ENCODE measurements at places on chromosomes 3 and 15. TPM values are rescaled to one million over a fixed set of nuclear protein-coding genes. Genes with fewer than 3 reads are reported as not detected.

DNA sequence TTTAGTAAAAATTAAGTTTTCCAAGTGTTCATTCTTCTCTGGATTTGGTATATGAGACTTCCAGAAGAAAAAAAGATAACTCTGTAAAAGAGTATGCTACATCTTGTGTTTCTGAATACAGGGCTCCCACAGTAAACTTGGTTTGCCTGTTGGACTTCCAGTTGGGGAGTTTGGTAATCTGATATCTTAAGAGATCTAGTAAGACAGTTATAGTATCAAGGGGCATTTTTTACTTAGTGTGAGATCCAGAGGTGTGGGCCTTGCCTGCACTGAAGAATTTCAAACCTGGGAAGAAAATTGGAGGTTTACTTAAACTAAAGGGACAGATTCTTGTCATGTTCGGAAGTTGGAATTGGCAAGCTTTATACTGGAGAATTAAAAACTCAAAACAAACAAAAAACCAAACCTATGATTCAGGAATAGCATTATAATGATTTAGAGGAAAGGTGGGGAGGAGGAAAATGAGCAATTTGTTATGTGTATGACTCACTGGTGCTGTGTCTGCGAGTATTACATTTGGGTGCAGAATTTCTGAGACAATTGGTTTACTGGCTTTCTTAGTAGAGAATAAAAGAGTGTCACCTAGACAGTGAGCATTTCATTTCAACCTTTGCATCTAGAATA, 58.9 kb upstream of the ULK4 start:
- no peak overlapping the region for H3K27ac ChIP-seq
- no peaks in the 10 kb centered on the region for H3K27me3 ChIP-seq
- H3K4me3 ChIP-seq, result no peak overlapping the region
- no peak for DNase-seq

GRCh38 chr3:50371133-50371685, 11.9 kb upstream of the TMEM115 start:
- no peak overlapping the region for H3K4me3 ChIP-seq
- DNase-seq, result no peak
- H3K27me3 ChIP-seq, result no peaks in the 10 kb centered on the region
- H3K4me1 ChIP-seq, result no peaks in the 10 kb centered on the region

DNA sequence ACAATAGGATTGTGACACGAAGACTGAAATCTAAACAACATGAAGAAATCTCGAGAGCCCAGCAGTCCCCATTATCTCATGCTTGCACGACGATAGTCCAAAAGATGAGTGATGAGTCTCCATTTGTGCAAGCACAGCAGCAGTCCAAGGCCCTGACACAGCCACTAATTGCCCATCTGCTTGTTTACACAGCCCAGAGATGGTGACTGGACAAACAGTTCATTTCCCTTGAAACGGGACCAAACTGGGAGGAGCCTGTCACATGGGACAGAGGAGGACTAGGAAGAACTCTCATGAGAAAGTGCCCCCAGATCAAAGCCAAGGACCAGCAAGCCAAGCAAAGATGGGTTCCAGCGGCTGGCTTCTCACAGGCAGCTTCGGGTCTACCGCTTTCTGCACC, 121.0 kb downstream of the GREM1 start:
- H3K27me3 ChIP-seq, result peaks cover 7% of the 10 kb centered on the region
- H3K4me1 ChIP-seq, result no peaks in the 10 kb centered on the region
- no peak overlapping the region for H3K4me3 ChIP-seq
- H3K27ac ChIP-seq, result no peak overlapping the region
- no peaks in the 10 kb centered on the region for H3K36me3 ChIP-seq

GRCh38 chr15:73996267-73996666, 1.8 kb downstream of the PML start:
- H3K4me3 ChIP-seq, result peak overlapping the region; percentile 89
- peaks cover 55% of the 10 kb centered on the region for H3K36me3 ChIP-seq
- no peaks in the 10 kb centered on the region for H3K27me3 ChIP-seq
- no peak for DNase-seq
- peak overlapping the region; percentile 90 for H3K27ac ChIP-seq
- peaks cover 68% of the 10 kb centered on the region for H3K4me1 ChIP-seq

DNA sequence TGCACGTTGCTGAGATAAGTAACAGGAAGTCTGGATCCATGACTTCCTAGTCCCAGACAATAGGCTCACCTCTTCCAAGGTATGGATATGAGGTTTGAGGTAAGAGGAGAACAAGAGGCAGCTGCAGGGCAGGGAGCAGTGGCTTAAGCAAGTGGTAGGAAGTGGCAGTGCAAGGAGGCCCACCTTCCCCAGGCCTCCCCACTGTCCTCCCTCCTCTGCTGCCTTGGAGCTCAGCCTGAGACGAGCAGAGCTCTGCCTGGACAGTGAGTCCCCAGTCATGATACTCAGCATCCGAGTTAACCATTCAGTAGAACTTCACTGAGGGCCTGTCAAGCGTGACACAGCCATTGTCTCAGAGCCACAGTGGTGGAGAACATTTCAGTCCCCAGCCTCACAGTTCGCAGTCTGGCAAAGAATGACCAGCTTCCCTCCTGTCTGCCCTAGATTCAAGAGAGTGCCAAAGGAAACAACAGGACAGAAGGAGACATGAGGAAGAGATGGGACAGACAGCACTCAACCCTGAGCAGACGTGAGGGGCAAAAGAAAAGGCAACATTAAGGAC, 41.4 kb upstream of the BOC start:
- no peak overlapping the region for H3K27ac ChIP-seq
- H3K36me3 ChIP-seq, result no peaks in the 10 kb centered on the region
- DNase-seq, result no peak
- H3K4me3 ChIP-seq, result no peak overlapping the region
- no peaks in the 10 kb centered on the region for H3K4me1 ChIP-seq

DNA sequence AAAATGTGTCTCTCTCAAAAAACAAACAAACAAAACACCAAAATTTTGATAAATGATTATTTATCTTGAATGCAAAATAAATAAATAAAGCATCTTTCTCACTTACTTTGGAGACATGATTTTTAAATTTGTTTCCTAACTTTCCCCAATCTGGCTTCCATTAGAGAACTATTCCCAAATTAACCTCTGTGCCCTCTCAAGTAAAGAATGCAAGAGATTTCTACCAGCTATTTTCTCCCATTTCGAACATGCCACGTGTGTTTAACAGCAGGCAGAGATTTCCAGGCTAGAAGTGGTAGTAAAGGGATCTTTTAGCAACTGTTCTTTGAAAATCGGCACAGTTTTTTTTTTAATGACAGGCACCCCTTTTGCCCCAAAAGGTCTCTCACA, 269.1 kb downstream of the SHQ1 start:
- no peak for DNase-seq
- no peaks in the 10 kb centered on the region for H3K4me1 ChIP-seq
- H3K27me3 ChIP-seq, result no peaks in the 10 kb centered on the region
- H3K27ac ChIP-seq, result no peak overlapping the region
- H3K36me3 ChIP-seq, result no peaks in the 10 kb centered on the region
- H3K4me3 ChIP-seq, result no peak overlapping the region

DNA sequence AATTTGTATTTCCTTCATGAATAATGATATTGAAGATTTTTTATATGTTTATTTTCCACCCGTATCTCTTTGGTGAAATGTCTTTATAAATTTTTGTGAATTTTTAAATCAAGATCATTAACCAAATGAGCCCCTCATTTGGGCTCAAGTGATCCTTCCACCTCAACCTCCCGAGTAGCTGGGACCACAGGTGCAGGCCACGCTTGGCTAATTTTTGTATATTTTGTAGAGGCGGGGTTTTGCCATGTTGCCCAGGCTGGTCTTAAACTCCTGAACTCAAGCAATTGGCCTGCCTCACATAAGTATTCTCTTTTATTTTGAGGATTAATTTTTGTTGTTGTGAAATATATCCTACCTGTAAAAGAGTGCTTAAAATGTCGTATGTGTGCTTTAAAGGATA, 4.9 kb downstream of the BBS4 start:
- H3K27ac ChIP-seq, result no peak overlapping the region
- DNase-seq, result no peak
- peaks cover 16% of the 10 kb centered on the region for H3K4me1 ChIP-seq
- H3K36me3 ChIP-seq, result peaks cover 5% of the 10 kb centered on the region
- H3K27me3 ChIP-seq, result no peaks in the 10 kb centered on the region
- H3K4me3 ChIP-seq, result no peak overlapping the region

GRCh38 chr15:74265046-74265639, 29.0 kb downstream of the CCDC33 start:
- peak; percentile 56 for DNase-seq
- no peaks in the 10 kb centered on the region for H3K36me3 ChIP-seq
- no peaks in the 10 kb centered on the region for H3K4me1 ChIP-seq
- H3K27me3 ChIP-seq, result peaks cover 14% of the 10 kb centered on the region
- H3K27ac ChIP-seq, result no peak overlapping the region

- no peak for DNase-seq
- no peaks in the 10 kb centered on the region for H3K4me1 ChIP-seq
- no peaks in the 10 kb centered on the region for H3K36me3 ChIP-seq
- peaks cover 2% of the 10 kb centered on the region for H3K27me3 ChIP-seq
Measured at GRCh38 chr3:194383276-194383940, 13.9 kb upstream of the LRRC15 start.

DNA sequence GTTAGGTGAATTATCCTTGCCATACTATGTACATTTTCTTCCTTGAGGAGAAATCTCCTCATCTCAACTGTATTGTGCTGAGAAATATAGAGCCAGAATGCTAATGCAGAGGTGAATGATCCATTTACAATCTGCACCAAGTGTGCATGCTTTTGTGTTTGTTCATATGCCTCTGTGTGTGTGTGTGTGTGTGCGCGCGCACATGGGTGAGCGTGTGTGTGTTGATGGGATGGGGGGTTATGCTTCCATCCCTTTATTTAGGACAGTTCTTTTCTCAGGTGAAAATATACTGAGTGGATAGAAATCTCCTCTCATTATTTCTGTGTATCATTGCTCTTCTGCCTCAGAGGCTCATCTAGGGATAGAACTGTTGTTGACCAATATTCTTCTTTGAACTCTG, 626.1 kb downstream of the MCTP2 start:
- no peak overlapping the region for H3K4me3 ChIP-seq
- H3K27ac ChIP-seq, result no peak overlapping the region
- no peaks in the 10 kb centered on the region for H3K36me3 ChIP-seq
- H3K27me3 ChIP-seq, result no peaks in the 10 kb centered on the region
- no peak for DNase-seq
- H3K4me1 ChIP-seq, result no peaks in the 10 kb centered on the region

DNA sequence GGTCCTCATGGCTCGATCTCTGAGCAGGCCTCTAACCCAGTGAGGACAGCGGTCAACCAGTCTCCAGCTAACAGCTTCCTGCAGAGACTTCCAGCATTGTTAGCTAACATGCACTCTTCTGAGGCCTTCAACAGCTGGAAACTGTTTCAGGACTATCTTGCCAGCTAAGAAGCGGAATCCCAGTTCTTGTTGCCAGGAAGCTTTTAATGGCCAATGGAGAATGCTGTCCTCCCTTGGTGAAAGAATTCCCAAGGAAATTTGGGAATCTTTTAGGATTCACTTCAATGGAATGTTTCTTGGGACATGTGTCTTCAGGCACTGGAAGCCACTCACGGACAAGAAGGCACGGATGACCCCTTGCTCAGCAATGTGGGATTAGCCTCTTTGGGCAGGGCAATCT, 91.7 kb downstream of the CEMIP start:
- DNase-seq, result no peak
- no peaks in the 10 kb centered on the region for H3K4me1 ChIP-seq

DNA sequence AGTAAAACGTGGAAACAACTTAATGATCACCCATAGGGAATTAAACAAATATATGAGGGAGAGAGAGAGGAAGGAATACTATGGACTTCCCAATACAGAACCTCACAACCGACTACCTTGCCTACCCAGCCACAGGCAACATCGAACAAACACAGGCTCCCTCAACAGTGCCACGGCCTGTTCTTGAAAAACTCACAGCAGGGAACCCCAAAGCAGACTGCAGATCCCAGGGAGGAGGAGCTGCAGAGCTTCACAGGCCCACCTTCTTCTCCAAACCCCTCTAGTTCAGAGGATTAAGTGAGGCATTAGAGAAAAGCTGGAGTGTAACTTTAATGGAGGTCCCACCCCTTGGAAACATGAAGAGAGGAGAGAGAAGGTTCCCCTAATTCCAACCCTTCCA, 110.2 kb downstream of the ST8SIA2 start:
- H3K4me3 ChIP-seq, result no peak overlapping the region
- no peaks in the 10 kb centered on the region for H3K4me1 ChIP-seq
- no peaks in the 10 kb centered on the region for H3K36me3 ChIP-seq
- no peak for DNase-seq
- H3K27ac ChIP-seq, result no peak overlapping the region
- H3K27me3 ChIP-seq, result peaks cover 14% of the 10 kb centered on the region

- H3K27me3 ChIP-seq, result peaks cover 18% of the 10 kb centered on the region
- H3K4me1 ChIP-seq, result no peaks in the 10 kb centered on the region
- no peak for DNase-seq
- no peak overlapping the region for H3K4me3 ChIP-seq
- no peaks in the 10 kb centered on the region for H3K36me3 ChIP-seq
Measured at GRCh38 chr3:126415661-126416591, 21.2 kb downstream of the CFAP100 start.

- peaks cover 10% of the 10 kb centered on the region for H3K4me1 ChIP-seq
- no peaks in the 10 kb centered on the region for H3K36me3 ChIP-seq
- no peak overlapping the region for H3K4me3 ChIP-seq
- DNase-seq, result no peak
Measured at GRCh38 chr15:33068511-33068990, 126.0 kb downstream of the FMN1 start.

- no peak overlapping the region for H3K4me3 ChIP-seq
- DNase-seq, result no peak
- H3K27me3 ChIP-seq, result no peaks in the 10 kb centered on the region
Measured at GRCh38 chr3:115397433-115397832, 225.9 kb upstream of the GAP43 start.

DNA sequence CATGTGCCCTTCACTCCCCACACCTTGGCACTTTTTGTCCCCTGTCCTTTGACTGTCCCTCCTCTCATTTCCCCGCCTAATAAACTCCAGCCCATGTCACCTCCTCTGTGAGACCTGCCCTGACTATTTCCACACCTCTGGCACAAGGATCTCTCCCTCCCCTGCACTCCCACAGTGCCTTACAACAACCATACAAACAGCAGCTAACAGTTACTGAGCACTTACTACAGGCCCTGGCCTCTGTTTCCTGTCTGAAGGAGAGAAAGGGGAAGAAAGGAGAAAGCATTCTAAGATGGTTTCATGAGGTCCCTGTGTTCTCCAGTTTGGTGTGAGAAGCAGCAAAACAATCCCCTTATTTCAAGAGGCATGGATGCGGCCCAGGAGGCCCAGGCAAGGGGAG, 20.0 kb upstream of the TRH start:
- H3K27me3 ChIP-seq, result peaks cover 4% of the 10 kb centered on the region
- H3K4me3 ChIP-seq, result no peak overlapping the region
- DNase-seq, result no peak
- H3K4me1 ChIP-seq, result peaks cover 2% of the 10 kb centered on the region
- H3K27ac ChIP-seq, result no peak overlapping the region

GRCh38 chr15:60814855-60815254, 335.9 kb upstream of the ICE2 start:
- H3K4me1 ChIP-seq, result peaks cover 10% of the 10 kb centered on the region
- no peak for DNase-seq
- no peak overlapping the region for H3K27ac ChIP-seq
- peaks cover 2% of the 10 kb centered on the region for H3K27me3 ChIP-seq

Gene THSD4
- not detected for total RNA-seq

Gene RSRC1
- total RNA-seq, result 47.9 TPM

Gene HGD
- total RNA-seq, result 0.29 TPM

Gene LNP1
- 1.4 TPM for total RNA-seq

Gene BCL2A1
- total RNA-seq, result 26.3 TPM

Gene WDR48
- 22.5 TPM for total RNA-seq

Gene SAMD7
- total RNA-seq, result not detected

Gene KLHL40
- not detected for total RNA-seq

Gene ADCY5
- total RNA-seq, result not detected

Gene HRG
- total RNA-seq, result not detected

Gene THRB
- not detected for total RNA-seq
